ENCODE measurements at places on chromosomes 4 and X.
A peak's percentile ranks its signal among the peaks of the same experiment; 100 is the strongest.

DNA sequence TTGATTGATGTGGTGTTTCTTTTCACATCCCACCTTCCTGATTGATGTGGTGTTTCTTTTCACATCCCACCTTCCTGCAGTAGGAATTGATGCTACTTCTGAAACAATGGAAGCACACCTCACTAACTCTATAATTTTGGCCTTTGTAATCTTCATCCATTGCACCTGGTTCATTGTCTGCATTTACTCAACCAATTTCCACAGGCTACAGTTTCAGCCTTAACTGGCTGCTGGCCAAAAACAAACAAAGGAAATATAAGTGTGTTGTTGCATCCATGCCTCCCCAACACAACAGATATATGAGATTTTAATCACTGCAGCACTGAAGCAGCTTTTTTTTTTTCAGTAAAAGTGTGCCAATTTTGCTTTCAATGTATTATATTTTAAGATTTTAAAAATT, 867.6 kb upstream of the PCDH7 start:
- DNase-seq = no peak

DNA sequence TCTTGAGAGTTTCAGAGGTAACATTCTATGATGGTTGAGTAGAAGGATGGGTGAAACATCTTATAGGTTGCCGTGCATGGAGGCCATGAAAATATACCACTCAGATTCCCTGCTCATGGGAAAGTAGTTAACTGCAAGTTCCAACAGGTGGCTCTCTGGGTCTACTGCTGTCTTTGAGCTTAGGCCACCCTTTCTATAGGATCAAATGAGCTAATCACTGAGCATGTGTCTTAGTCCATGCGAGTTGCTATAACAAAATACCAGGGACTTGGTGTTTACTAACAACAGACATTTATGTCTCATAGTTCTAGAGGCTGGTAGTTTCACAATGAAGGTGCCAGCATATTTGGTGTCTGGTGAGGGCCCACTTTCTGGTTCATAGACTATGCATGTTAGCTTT, 144.8 kb upstream of the UNC5C start:
- no peak for DNase-seq

DNA sequence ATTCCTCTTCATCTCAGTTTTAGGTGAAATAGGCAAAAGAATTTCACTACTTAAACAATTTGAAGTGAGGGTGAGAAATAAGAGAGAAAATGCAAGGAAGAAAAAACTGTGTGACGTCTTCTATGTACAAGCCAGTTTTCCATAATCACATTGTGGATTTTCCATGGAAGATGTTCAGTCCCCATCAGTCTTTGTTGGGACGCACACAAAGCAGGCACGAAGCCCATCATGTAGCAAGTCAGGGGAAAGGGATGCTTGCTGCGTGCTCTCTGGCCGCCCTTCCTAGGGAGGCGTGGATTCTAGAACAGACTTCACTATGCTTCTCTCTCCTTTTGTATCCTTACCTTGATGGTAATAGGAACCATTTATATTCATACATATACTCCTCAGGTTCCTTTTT, 54.7 kb downstream of the RBPJ start:
- no peak for DNase-seq

GRCh38 chr4:155735496-155735895, 23.3 kb upstream of the GUCY1B1 start:
- DNase-seq = no peak

- DNase-seq = no peak
Measured at GRCh38 chr4:168588916-168589531, 92.2 kb downstream of the PALLD start.

DNA sequence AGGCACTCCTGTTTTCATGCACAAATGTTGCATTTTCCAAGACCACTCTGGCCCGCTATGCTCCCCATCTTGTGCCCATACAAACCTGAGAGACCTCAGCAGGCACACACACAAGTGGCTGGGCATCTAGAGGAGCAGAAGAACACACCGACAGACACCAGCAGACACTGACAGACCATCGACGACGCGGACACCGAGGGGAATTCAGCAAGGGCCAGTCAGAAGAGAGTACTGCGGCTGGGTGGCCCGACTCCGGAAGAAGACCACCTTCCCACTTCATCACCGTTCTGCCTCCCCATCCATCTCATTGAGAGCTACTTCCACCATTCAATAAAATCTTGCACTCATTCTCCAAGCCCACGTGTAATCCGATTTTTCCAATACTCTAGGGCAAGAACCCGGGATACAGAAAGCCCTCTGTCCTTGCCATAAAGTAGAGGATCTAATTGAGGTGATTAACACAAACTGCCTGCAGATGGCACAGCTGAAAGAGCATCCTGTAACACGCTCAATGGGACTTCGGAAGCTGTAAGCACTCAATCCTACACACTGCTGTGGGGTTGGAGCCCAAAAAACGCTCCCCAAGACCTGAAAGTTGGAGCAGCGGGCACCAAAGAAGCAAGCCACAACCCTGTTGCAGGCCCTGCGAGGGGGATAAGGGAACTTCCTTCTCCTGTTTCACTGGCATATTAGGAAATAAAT, 780.9 kb downstream of the ARAP2 start:
- DNase-seq = no peak

DNA sequence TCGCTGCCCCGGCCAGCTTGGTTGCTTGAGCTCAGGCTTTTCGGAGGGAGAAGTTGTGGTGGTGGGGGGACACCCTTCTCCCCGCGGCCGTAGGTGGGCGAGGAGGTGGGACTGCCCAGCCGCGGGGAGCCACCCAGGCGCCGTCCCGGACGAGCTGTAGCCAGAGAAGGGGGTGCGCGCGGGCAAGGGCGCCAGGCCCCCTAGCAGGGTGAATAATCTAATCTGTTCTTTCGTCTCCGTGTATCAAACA, 3.1 kb downstream of the MID1IP1 start:
- no peak for DNase-seq

GRCh38 chrX:42378857-42379256, 399.1 kb downstream of the PPP1R2C start:
- DNase-seq = no peak

DNA sequence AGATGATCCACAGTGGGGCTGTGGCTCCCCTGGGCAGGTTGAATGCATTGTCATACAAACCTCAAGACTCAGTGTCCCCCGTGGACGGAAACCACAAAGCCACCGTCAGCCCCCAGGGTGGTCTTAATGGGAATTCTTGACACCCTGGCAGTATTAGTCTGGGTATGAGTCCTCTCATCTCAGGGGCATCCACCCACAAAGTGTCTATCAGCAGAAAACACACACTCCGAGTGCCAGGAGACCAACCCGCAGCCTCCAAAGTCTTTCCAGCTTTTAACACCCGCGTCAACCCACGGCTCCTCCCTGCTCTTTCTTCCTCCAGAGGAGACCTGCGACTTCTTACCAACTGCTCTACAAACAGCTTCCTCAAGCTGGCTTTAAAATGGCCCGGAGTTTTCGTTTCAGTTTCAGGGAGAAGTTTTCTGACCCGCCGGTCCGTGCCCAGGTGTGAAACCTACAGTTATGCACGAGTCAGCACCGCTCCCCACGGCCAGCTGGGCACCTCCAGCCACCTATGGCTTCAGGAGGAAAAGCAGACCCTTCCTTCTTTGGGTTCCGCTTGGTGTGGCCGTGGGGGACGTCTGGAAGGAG, 14.4 kb upstream of the ASMTL start:
- DNase-seq = no peak

DNA sequence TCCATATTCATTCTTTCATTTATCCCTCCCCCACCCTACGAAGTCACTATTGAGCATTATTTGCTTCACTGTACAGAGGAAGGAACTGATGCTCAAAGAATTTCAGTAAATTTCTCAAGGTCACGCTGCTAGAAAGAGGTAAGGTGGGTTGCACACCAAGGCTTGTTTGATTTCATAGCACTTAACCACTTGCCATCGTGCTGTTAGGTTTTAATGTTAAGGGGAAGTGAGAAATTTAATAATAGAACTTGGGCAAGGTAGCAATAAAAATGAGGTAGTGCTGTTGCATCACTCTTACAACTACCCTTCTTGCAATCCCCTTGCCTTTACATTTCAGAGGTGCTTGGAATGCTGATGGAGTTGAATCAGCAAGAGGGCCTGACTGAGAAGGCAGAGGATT, 343.1 kb downstream of the MID1IP1 start:
- DNase-seq = no peak

DNA sequence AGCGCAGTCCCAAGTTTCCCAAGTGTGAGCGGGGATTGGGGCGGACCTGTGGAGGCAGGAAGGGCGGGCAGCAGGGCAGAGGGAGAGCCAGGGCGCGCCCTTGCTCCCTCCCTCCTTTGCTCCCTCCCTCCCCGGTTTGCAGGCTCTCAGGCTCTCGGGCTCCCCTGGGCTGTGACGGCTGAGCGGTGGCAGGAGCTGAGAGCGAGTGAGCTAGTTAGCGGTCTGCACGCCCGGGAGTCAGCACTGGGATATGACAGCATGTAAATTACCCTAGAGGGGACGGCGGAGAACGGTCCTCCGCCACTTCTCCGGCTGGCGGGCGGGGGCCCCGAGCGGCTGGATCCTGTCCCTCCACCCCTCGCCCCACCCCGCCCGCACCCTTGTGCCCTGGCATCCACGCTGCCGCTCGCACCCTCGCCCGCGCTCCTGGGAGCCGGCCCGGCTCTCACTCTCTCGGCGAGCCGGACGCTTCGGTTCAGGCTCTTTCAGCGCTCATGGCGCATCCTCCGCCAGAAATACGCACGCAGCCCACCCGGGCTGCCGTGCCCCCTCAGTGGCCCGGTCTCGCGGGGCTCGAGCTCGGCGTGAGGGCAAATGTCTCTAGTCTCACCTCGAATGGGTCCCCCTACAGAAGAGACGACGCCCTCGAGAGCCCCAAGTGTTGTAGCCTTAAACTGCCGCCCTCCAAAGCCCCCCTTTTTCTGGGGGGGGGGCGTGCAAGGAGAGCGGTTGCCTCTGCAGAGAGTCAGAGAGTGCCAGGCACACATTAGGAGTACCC, at the start of gene TSC22D3:
Gene TSC22D3 (minus strand): TSS at position 54 of the 778 bp plus-strand sequence. CDS start 368 bp downstream, outside the sequence.
- DNase-seq = peak; percentile 14

DNA sequence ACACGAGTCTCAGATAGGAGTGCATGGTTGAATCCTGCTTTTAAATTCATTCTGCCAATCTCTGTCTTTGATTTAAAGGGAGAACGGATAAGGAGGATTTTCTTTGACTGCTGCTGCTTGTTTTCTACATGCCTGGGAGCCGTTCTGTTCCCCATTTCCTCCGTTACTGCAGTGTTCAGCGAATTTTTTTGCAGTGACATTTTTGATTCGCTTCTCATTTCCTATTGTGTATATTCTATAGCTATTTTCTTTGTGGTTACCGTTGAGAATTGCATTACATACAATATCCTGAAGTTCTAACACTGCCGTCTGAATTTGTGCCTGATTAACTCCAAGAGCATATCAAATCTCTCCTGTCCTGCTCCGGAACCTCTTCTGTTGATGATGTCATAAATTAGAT, 14.8 kb upstream of the MAEA start:
- DNase-seq = no peak

GRCh38 chr4:67714248-67714583, 13.3 kb upstream of the UBA6 start:
- DNase-seq = no peak

- no peak for DNase-seq
Measured at GRCh38 chrX:22383988-22384387, 111.3 kb downstream of the CBLL2 start.

- no peak for DNase-seq
Measured at GRCh38 chrX:101219116-101219863, at the start of gene DRP2. Gene DRP2, plus strand, starts transcription at chrX:101219786. Its CDS starts 11,862 bp downstream, at chrX:101231648.
